ENCODE measurements at places on chromosomes 13 and 19.

DNA sequence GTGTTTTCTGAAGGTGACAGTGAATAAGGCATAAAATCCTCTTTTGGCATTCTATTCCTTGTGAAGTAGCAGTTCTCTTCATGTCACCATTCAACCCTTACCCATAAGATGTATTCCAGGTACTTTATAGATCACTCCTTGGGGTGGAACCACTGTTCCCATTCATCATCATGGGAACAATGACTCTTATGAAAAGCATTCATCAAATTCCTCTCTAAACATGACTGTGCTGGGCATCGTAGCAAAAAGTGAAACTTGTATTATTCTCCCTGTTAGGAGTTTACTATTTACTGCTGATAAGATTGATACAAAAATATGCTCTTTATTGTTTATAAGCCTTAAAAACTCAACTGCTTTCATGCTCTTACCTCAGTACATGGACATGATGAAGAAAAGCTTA lies 793.4 kb downstream of the LIG4 start:
- DNase-seq: no peak

DNA sequence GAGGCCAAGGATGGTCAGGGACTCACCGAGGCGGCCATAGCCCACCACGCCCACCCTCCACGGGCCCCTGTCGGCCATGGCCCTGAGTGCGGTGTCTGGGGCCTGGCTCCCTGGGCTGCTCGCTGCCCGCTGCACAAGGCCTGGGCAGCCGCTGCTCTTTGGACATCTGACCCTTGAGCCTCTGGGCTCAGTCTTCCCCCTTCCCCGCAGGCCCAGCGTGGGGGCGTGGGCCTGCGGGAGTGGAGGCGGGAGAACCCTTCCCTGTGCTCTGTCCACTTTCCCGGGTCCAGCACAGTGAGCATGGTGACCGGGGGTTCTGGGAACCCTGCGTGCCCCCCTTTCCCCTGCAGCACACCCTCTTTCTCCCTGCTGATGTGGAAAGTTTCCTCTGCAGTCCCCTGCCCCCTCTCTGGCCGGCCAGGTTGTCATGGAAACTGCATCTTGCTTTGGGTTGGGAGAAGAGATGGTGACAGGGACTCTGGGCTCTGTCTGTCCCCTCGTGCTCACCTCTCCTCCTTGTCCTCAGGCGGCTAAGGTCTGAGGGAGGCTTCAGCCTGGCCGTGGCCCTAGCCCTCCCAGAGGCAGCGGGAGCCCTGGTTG lies at the start of gene ASPDH:
ASPDH (minus strand) TSS at position 168 of the 600 bp plus-strand sequence; CDS start at position 78, 90 bp downstream.
- DNase-seq: no peak

- no peak for DNase-seq
These were observed 110.5 kb downstream of the COG6 start for GRCh38 chr13:39765801-39766463.

DNA sequence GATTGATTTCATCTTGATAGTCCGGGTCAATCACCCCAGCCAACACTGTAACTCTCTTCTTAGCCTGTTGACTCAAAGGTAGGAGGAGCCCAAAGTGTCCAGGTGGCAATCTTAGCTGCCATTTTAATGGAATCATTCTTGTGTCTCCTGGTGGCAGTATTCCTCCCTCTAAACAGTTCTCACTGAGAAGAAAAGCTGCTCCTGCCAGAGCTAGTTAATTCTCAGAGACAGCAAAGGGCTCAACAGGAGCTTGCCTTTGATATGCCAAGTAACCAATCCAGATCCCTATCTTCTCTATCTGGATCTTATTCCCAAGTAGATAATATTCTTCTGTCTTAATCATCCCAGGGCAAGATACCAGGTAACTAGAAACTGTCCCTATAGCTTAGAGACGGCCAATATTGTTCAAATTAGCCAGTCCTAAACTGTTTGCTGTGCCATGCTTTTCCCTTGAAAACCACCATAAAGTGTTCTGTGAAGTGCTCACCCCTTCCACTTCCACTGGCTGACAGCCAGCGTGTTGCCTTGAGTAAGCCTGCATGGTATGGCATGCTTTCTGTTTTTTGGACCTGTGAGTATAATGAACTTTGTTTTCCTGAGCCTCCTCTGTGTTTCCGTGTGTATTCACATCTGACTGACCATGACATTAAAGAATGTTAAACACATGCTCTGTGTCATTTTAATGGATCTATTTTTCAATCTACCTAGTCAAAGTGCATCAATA lies 463.7 kb upstream of the SLITRK5 start:
- DNase-seq: no peak

- no peak for DNase-seq
These were observed 17.4 kb downstream of the VASP start for GRCh38 chr19:45524575-45525129.

DNA sequence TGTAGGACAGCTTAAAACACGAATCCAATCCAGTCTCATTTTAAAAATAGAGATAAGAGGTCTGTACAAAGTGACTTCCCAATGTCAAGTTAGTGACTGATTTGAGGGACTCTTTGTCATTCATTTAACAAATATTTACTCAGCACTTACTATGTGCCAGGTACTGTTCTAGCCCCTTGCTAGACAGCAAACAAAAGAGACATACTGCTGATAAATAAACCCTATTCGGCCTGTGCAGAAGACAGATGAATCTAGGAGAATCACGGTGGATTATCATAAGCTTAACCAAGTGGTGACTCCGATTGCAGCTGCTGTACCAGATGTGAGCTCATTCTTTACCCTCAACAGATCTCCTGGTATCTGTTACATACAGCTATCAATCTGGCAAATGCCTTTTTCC lies 6.4 kb upstream of the ELF1 start:
- no peak for DNase-seq

- DNase-seq: peak; percentile 74
These were observed 609 bp downstream of the ZAR1L start for GRCh38 chr13:32314271-32315237.

DNA sequence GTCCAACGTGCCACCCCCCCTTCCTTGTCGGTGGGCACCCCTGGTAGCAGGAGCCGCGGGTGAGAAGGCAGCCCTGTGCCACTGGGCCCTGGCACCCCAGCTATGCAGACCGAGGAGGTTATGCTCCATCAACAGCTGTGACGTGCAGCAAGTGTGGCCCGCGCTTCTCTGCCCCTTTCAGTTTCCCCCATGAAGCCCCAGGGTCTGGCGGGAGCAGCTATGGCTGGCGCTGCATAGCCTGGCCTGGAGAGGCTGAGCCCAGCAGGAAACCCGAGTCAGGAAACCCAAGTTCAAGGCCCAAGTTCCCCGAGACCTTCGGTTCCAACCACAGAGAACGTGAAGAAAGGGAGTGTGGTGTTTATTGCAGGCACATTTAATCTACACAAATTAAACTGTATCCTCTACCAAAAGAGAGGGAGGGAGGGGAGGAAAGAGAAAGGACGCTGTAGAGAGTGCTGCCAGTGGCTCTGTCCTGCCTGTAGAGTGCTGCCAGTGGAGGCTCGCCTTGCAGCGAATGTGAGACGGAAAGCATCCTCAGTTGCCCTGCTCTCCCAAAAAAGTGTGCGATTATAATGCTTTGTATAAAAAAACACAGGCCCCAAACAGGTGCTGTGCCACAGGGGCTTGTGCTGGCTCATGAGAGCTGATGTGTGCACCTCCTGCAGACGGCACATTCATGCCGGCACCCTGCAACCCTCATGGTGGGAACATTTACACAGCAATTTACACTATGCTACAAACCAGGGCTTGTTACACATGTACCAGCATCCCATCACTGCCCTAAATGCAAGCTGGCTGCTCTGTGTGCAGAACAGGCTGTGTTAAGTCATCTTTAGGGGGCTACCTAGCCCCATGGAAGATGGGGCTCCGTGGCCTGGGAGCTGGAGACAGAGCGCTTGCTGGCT lies 16.3 kb downstream of the POP4 start:
- DNase-seq: peak; percentile 21

GRCh38 chr19:40223135-40223822 lies 3.2 kb downstream of the CCNP start:
- DNase-seq: peak; percentile 26

DNA sequence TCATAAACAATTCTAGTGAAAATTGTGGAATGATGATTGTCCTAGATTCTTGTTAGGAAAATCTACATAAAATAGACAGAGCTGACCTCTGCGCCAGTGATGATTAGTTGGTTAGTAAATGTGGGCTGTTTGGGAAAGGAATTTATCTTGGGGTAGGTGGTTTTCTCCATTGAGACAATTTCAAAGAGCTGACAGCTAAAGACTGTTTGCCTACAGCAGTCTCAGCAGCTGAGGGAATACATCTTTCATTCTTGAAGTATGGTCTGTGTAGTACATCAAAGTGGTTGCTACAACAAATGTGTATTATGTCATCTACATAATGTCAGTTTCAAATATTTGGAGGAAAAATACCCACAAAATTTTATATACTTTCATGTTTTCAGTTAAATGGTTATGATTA lies 117.2 kb upstream of the TRPC4 start:
- DNase-seq: no peak

GRCh38 chr13:39602277-39602613 lies 748 bp downstream of the LHFPL6 start:
- DNase-seq: no peak

DNA sequence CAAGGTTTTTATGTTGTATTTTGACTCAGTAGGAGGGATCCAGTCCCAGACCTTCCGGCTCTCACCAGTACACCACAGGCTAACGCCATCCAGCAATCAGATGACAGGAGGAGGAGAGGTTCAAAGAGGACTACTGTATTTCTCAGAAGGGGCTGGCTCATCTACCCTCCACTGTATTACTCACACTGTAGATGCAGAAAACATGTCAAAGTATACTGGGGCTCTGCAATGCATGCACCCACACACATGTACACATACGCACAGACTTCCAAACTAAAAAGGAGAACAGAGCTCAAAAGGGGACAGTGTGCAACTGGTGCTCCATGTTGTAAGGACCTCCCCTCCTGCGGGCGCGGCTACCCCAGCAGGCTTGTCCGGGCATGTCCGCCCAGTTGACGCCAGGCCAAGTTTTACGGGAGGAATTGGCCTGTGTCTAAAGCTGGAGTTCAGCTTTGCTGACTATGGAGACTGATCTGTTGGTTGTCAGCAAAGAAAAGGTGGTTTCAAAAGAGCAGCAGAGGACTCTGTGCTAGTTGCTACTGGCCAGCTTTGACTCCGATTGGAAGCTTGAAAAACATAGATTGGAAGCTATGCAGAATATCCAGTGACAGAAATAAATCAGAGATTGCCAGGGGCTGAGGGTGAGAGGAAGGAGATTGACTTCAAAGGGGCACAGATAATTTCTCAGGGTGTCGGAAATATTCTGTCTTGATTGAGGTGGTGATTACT lies 314.2 kb downstream of the DLEU7 start:
- DNase-seq: peak; percentile 30

DNA sequence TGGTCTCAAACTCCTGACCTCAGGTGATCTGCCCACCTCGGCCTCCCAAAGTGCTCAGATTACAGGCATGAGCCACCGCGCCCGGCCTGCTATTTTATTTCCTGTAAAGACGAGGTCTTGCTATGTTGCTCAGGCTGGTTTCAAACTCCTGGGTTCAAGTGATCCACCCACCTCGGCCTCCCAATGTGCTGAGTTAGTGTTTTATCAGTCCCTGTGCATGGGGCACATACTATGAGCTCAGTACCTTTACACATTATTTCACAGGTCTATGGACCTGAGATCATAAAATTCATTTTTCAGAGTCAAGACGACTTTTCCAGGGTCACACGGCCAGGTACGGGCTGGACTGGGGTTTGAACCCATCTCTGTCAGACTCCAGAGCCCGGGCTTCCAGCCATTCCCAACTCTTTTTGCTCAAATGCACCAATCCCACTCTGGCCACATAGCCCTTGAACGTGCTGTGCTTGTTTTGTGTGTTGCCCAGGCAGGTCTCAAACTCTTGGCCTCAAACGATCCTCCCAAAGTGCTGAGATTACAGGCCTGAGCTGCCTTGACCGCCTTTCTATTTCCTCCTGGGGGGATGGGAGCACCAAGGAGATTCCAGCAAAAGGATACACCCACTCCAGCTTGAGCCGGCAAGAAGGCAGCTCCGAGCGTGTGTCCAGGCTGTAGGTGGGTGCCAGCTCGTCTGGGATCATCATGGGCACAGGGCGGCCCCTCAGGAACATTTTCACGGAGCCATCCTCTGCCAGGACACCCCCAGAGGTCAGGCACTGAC lies 1.1 kb downstream of the EML2 start:
- no peak for DNase-seq

DNA sequence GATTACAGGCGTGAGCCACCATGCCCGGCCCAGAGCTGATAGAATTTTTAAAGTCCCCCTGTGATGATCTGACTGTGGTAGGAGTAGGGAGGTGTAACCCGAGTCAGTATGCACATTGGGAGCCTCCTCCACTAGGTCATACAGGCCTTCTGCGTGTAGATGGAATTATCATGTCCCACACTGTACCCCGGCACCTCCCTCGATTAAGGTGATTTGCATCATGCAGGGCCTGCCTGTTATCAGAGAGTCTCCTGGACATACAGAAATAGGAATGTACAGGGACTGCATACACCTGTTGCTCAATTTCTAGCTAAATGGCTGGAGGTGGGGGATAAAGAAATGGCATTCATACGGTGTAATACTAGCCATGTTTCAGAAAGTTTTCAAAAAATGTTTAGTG lies 922 bp upstream of the ERVK3-1 start:
- DNase-seq: no peak

- DNase-seq: no peak
These were observed 94.5 kb downstream of the ANKRD10 start for GRCh38 chr13:110820322-110820721.

DNA sequence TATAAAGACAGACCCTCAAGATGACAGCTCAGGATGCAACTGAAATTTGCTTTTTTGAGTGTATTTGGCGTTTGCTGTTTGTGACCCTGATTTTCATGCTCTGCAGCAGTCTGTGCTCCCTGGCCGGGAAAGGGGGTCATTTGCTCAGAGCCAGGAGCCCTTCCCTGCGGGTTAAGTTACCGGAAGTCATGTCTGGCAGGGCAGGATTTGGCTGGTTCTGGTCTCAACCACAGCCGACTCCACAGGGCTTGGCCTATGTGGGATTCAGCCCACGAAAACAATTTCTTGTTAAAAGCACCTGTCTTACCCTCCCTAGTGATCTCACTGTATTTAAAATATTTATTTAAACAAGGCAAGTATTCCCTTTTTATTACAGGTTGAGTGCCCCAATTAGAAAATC lies 22.6 kb downstream of the MCF2L start:
- no peak for DNase-seq

DNA sequence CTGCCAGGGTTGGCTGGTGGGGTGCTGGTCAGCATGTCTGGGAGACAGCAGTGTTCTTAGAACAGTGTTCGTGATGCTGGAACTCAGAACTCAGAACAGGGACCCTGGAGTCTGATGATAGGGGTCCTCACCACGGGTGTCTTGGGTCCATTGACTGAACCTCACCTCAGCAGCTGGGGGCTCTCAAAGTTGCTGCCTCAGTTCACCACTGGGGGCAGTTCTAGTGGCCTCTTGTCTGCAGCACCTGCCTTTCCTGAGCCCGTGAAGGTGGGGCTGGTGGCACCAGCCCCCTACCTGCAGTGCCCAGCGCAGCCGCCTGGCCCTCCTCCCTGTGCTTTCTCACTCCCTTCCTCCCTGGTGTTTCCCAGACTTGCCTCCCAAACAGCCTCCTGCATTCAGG lies 28.5 kb downstream of the SAFB start:
- DNase-seq: no peak

- DNase-seq: no peak
These were observed 186.3 kb downstream of the MTUS2 start for GRCh38 chr13:29006359-29006850.

- no peak for DNase-seq
These were observed 20.3 kb downstream of the LYL1 start for GRCh38 chr19:13082192-13083007.

GRCh38 chr13:28313579-28313978 lies 175.2 kb downstream of the PAN3 start:
- no peak for DNase-seq

- DNase-seq: no peak
These were observed 189.0 kb downstream of the LACC1 start for GRCh38 chr13:44068737-44069136.
